Gastroesophageal sphincter (tissue), 4 donors: ENCODE measurements at places on chromosomes 11 and 22.

GRCh38 chr11:94938095-94939055 lies 35.0 kb downstream of the CWC15 start:
- peak; percentile 89 for ATAC-seq

GRCh38 chr11:30481330-30481729 lies 104.8 kb downstream of the MPPED2 start:
- ATAC-seq = no peak

DNA sequence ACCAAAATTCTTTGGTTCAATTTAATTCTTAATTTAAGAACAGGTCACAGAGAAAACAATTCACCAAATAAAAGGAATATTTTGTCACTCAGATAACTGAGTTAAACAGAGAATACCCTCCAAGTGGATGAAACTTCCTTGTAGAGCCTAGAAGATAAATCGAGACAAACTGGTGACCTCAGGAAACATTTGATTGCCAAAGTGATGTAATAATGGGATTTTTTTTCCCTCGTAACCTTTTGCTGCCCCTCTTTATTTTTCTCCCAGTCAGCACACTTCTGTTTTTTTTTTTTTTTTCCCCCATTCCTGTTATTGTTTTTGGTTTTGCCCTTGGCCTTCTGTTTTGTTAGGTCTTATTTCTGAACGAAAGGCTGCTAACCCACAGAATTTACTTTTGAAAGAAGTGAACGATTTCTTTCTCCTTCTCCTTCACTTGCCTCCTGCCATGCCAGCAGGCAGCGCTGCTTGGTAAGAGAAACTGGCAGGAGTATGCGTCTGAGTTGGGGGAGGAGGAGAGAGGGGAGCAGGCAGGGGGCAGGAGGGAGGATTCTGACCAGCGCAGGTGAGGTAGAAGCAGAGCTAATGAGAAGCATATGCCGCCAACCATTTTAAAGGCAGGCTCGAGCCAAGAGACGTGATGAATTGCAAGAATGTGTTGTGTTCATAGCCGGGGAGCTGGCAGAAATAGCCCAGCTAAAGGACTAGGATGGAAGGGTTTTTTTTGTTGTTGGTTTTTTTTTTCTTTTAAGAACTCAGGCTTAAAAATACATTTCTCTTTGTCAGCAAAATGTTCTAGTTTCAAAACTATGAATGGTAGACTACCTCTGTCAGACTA lies 121.9 kb upstream of the MTMR2 start:
- ATAC-seq = peak; percentile 87

DNA sequence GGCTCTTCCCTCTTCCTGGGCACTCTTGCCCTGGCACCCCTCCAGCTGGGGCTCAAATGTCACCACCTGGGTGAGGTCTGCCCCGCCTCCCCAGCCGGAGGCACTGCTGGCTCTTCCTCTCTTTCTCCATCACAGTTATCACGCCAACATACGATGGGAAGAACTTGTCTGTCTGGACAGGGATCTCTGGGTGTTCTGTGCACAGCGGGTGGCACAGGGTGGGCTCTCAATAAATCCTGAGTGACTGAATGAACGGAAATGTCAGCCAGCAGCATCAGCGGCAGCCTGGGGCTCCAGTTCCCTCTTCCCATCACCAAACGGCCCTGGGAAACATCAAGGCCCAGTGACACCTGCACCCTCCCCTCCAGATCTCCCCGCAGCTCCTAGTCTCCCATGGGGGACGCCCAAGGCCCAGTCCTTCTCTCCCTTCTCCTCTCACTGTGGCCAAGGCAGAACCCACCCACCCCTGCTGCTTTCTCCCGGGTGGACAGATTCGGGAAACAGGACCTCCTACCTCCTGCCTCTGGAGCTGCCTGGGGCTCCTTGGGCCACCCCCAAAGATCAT lies 440 bp upstream of the SLC25A45 start:
- no peak for ATAC-seq

DNA sequence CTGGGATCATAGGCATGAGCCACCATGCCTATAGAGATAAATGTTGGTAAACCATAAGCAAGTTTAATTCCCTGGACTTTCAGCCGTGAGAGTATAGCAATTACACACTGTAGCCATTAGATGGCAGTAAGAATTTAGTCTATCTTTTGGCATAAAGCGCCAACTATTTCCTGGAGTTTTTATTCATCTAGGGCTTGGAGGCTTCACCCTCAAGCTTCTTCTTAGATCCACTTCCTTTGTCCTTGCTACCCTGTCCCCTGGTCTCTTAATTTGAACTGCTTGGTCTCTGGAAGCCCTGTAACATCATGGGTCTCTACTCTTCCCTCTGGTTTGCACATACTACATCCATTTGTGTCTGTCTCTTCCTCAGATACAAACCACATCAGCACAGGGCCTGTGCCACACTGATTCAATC lies 38.2 kb downstream of the OR10A6 start:
- ATAC-seq = peak; percentile 47

DNA sequence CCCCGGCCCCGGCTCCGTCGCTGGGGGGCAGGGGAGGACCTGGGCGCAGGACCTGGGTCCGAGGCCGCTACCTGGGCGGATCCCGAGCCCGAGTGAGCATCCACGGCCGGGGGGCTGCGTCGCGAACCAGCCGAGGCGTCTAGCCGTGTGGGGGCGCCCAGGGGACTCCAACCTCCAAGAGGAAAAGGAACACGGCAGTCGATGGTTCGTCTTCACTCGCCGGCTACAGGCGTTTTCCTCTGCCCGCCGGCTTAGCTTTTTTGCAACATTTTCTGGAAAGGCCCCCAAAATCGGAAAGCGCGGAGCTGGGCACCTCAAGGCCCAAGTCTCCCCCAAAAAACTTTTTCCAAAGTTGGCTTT lies 666 bp downstream of the PDGFB start:
- ATAC-seq = no peak

DNA sequence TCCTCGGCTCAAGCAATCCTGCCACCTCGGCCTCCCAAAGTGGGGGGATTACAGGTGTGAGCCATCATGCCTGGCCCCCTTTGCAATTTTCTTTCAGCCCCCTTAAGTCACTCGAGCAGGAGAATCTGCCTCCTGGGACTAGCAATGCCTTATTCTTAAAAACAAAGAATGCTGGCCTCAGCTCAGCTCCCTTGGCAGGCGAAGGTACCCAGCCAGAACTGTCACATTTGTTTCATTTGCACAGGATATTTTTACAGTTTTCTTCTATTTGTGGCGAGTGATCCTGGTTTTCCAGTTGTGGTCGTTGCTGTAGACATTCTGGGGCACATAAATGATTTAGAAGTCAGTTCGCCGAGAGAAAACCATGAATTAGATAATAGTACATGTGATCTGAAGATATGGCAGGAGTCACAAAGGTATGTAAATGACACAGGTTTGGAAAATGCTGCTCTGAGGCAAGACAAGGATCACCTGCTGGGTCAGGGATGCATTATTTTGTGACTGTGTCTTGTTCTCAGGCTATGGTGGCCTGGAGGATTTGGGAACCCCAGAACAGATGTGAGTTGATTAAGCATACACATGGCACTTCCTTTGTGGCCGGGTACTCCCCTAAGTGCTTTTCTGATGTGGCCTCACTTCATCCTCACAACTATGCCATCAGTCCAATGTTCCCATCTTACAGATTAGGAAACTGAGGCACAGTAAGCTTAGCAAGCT lies 51.2 kb upstream of the SLC22A12 start:
- ATAC-seq = no peak

DNA sequence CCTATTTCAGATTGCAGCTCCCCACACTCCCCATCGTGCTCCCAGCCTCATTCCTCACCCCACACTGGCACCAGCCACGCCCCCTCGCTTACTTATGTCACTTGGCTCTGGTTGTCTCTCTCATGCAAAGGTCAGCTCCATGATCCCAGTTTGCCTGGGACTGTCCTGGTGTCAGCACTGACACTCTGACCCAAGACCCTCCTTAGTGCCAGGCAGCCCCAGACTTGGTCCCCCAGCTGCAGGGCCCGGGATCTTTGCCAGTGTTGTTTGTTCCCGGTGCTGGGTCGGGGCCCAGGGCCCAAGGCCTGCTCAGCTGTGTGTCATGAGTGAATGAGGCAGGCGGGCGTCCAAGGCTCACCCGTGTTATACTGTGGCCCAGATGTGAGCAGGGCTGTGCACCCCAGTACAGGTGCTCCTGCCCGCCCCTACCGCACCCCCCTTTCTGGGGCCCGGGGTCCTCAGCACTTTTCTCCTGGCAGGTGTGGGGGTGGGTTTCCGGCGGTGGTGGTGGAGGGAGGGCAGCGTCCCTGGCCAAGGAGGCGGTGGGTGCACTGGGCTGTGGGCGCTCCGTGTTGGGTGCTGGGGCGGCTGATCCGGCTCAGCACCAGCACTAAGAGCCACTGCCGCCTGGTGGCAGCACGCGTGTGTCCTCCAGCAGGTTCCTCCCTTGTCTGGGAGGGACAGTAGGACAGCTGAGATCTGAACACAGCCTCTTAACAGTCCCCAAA lies 19.5 kb downstream of the IL17REL start:
- peak; percentile 62 for ATAC-seq

GRCh38 chr11:41446566-41446965 lies 12.9 kb downstream of the LRRC4C start:
- ATAC-seq = no peak

DNA sequence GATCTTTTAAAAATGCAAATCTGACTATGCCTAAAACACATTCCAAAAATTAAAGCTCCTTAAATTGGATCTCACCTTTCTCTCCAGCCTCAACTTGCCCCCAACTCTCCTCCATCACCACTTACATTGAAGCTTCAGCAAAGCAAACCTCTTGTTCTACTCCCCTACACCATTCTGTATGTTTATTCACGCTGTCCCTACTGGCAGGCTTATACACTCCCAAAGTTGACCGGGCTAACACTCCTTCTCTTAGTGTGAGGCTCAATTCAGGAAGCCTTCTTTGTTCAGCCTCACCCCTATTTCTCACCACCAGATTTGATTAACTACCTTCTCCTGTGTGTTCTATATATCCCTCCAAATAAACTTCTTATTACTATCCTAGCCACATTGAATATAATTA lies 1.8 kb upstream of the GDPD4 start:
- no peak for ATAC-seq

DNA sequence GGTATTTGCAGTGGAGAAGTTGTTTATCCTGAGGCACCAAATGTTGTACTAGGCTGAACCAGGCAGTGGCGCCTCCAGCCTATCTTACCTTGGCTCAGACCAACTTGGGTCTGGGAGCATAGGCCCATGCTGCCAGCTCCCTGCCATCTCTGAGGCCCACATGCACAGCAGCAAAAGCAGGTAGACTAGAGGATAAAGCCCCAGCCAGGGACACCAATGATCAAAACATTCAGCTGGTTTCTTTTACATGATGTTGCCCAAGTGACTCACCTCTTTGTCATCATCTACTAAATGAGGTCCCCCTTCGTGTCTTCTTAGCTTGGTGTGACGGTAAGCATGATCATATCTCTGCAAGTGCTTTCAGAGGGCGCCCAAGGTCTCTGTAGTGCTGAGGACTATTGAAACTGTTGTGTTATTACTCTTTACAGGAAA lies 112.1 kb upstream of the DRD2 start:
- ATAC-seq = no peak

DNA sequence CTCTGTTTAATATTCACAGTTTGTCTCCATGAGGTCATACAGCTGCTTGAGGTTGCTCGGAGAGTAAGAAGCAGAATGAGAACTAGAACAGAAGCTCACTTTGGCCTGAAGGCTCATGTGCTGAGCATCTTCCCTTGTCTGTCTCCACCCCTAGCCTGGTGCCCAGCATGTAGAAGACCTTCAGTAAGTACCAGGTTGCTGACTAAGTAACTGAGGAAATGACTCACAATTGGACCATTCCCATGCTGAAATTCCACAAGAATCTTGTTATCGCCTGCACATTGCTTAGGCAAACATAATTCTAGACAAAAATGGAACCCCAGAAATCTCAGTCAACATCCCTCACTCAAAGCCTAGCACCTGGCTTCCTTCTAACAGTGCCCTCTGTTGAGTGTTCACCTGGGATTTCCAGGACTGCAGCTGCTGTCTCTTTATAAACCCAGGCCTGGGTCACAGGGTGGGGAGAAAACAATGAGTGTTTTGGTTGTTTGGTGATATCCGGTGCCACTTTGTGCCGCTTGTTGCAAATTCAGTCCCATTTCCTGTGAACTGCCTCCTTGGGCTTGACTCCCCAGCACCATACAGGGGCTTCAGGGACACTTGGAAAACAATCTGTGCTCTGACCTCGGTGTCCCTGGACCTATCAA lies 406.8 kb downstream of the ETS1 start:
- no peak for ATAC-seq

- no peak for ATAC-seq
These were observed 40.4 kb upstream of the ETS1 start for GRCh38 chr11:128627666-128628324.

DNA sequence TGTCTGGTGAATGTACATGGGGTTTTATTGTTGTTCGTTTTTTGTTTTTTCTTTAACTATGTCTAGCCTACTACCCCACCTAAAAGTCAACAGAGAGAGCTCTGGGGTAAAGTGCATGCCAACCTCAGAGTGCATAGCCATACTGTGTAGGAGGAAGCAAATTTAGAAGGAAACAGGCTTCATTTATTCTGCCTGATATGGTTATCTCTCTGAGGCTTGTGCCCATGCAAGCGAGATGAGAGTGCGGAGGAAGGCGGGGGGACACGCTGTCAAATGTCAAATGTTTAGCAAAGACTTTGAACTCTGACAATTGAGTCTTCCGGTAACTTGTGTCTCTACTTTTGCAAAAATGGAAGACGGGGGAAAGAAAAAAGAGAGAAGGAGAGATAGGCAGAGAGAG lies 295.5 kb downstream of the ETS1 start:
- ATAC-seq = no peak

DNA sequence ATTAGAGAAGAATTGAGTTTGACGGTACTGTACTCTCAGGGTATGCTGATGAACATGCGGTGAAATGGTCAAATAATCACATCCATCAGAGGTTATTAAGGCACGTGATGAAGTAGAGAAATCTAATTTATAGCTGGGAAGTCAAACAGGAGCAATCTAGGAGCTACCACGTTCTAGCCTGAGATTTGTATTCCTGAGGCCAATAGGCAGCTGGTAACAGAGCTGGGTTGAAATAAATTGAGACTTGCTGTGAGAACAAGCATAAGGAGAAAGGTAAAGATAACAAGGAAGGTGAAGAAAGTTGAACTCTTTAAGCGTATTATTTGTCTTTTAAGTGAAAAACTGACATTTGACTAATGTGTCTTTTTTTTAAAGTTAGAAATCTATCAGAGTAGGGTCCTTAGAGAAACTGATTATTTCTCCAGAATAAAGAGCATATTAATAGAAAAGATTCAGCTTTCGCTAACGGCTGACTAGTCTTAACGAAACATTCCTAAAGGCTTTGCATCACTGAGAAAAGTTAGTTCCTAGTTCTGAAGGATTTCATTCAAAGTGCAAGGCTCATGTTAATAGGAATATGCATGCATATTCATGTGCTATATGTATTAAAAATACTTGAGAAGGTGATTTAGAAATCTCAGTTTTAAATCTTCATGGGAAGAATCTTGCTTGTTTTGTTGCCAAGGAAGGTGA lies 5.2 kb upstream of the WEE1 start:
- no peak for ATAC-seq
